ENCODE measurements at places on chromosomes 1 and 21. TPM values are rescaled to one million over a fixed set of nuclear protein-coding genes. Genes with fewer than 3 reads are reported as not detected.

The ADAMTS1 gene
- total RNA-seq: not detected

The OR10K1 gene
- total RNA-seq: not detected

The DIO1 gene
- not detected for total RNA-seq

The GBP6 gene
- total RNA-seq: 0.23 TPM

The S100A7 gene
- not detected for total RNA-seq

GRCh38 chr1:107936498-107937481 lies 28.2 kb downstream of the VAV3 start:
- DNase-seq: no peak

DNA sequence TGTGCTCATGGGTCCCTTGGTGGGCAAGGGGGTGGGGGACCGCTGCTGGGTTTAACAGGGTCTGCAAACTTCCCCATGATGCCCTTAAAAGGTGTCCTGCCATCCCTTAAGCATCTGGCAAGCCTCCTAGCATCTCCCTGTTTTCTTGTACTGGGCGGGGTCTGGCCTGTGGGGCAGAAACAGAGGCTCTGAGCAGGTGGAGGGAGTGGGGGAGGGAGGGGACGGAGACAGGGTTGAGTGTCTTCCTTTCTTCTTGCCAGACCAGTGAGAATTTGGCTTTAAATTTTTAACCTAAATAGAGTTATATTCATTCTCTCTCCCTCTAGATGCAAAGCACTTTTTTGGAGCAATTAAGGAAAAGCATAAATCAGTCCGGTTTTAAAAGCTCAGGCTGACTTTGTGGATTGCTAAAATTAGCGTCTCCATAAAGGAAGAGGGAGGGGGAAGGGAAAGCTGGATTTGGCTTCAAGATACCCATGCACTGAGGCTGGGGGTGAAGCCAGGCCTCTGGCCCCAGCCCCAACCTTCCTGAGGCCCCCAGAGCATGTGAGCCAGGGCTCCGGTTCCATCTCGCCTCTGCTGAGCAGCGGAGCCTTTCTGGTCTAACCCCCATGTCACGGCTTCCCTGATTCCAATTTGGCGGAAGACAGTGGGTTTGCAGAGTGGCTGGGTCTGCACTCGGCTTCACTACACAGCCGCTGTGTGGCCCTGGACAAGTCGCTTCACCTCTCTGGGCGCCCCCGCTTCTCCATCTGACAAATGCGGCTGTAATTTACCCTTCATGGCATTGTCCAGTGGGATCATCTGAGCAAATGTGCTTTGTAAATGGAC lies 25.3 kb downstream of the IGSF21 start:
- DNase-seq: no peak

GRCh38 chr1:20964540-20965484 lies 177.7 kb upstream of the HP1BP3 start:
- no peak for DNase-seq
